ENCODE measurements at places on chromosomes 3 and 15. TPM values are rescaled to one million over a fixed set of nuclear protein-coding genes. Genes with fewer than 3 reads are reported as not detected.

The NR1I2 gene
- not detected for total RNA-seq

The CD47 gene
- 15.9 TPM for total RNA-seq

The EIF2A gene
- 203 TPM for total RNA-seq

The CLDN18 gene
- total RNA-seq, result 1,096 TPM

The SLC12A1 gene
- not detected for total RNA-seq

The RASL12 gene
- total RNA-seq, result 27.7 TPM

The SLC22A13 gene
- not detected for total RNA-seq

- DNase-seq, result no peak
- H3K27ac ChIP-seq, result peak overlapping the region; percentile 97
- H3K4me3 ChIP-seq, result no peak overlapping the region
- peaks cover 12% of the 10 kb centered on the region for H3K36me3 ChIP-seq
- H3K27me3 ChIP-seq, result no peaks in the 10 kb centered on the region
Observed at GRCh38 chr15:40040770-40041169, 1.8 kb upstream of the SRP14 start.

GRCh38 chr3:168574455-168575158, 478.9 kb upstream of the GOLIM4 start:
- H3K4me1 ChIP-seq, result no peaks in the 10 kb centered on the region
- no peaks in the 10 kb centered on the region for H3K36me3 ChIP-seq
- no peaks in the 10 kb centered on the region for H3K27me3 ChIP-seq
- no peak for DNase-seq
- no peak overlapping the region for H3K27ac ChIP-seq

GRCh38 chr3:27681249-27681748, 40.8 kb downstream of the EOMES start:
- no peaks in the 10 kb centered on the region for H3K36me3 ChIP-seq
- H3K4me3 ChIP-seq, result no peak overlapping the region
- DNase-seq, result no peak
- peaks cover 12% of the 10 kb centered on the region for H3K4me1 ChIP-seq
- H3K27ac ChIP-seq, result no peak overlapping the region

GRCh38 chr3:26064297-26064696, 274.4 kb downstream of the OXSM start:
- no peaks in the 10 kb centered on the region for H3K27me3 ChIP-seq
- H3K27ac ChIP-seq, result no peak overlapping the region
- DNase-seq, result no peak
- peaks cover 6% of the 10 kb centered on the region for H3K4me1 ChIP-seq
- no peak overlapping the region for H3K4me3 ChIP-seq
- H3K36me3 ChIP-seq, result no peaks in the 10 kb centered on the region

DNA sequence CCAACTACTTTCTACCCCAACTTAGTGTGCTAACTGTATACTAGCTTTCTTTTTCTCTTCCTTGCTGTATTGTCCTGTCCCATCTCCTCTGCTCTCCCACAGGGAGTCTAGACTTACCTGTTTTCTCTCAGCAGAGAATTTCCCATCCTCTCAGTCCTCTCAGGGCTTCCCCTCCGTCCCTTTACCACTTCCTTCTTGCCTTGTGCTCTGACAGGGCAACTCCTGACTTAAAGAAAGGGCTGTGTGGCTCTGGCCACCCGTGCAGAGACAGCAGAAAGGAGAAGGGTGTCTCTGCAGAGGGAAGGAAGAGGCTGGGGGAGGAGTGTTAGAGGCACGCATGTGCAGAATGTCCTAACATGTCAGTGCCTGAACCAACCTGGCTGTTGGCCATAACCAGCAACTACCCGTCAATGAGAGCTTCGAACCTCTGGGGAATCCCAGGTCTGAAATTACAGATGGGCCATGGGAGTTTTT, at the start of gene GCSAM:
TSS of gene GCSAM (minus strand) at position 274 of the 474 bp plus-strand sequence. CDS start at position 146, 128 bp downstream.
- peak within 1 kb of the TSS; percentile 44 for H3K27ac ChIP-seq
- no peak within 1 kb of the TSS for H3K4me3 ChIP-seq
- H3K27me3 ChIP-seq, result no peaks in the 10 kb centered on the region
- no peak for DNase-seq

DNA sequence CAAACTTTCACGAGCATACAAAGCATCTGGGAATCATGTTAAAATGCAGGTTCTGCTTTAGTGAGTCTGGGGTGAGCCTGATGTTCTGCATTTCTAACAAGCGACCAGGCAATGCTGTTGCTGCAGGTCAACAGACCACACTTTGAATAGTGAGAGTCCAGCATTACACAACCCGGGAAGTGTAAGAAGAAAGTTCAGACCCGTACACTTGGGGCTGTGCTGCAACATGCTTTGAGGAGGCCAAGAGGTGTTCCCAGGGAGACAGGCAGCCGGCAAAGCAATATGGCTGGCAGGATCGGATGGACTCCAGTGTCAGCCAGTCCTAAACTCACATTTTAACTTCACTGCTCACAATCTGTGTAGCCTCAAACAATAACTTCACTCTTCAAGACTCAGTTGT, 134.2 kb downstream of the LIPC start:
- no peaks in the 10 kb centered on the region for H3K4me1 ChIP-seq
- H3K4me3 ChIP-seq, result no peak overlapping the region
- no peaks in the 10 kb centered on the region for H3K27me3 ChIP-seq
- H3K27ac ChIP-seq, result no peak overlapping the region
- no peak for DNase-seq

GRCh38 chr3:53940623-53941022, 49.0 kb upstream of the SELENOK start:
- no peak overlapping the region for H3K27ac ChIP-seq
- H3K4me1 ChIP-seq, result no peaks in the 10 kb centered on the region
- DNase-seq, result no peak
- no peak overlapping the region for H3K4me3 ChIP-seq

DNA sequence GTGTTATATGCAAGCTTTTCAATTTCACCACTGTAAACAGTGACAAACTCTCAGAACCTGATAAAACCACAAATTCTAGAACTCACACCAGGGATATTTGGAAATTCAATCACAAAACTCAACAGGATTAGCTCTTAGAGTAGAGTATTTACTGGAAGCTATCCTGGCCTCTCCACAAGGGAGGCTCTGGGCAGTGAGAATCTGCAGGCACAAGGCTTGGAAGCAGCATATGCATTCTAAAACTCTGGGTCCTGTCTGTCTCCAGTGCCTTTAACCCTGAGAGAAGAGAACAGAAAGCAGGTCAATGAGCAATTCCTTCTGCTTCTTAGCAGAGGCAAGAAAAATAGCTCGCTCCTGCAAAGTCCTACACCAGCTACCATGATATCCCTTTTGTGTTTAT, 23.4 kb downstream of the PLSCR4 start:
- H3K36me3 ChIP-seq, result no peaks in the 10 kb centered on the region
- no peak for DNase-seq
- H3K27ac ChIP-seq, result peak overlapping the region; percentile 17
- H3K4me1 ChIP-seq, result peaks cover 32% of the 10 kb centered on the region
- no peaks in the 10 kb centered on the region for H3K27me3 ChIP-seq

GRCh38 chr15:39629906-39630305, 49.0 kb downstream of the THBS1 start:
- peak overlapping the region; percentile 35 for H3K27ac ChIP-seq
- peaks cover 15% of the 10 kb centered on the region for H3K4me1 ChIP-seq
- H3K4me3 ChIP-seq, result no peak overlapping the region

GRCh38 chr3:186124592-186124991, 15.7 kb upstream of the ETV5 start:
- peak overlapping the region; percentile 28 for H3K27ac ChIP-seq
- peaks cover 25% of the 10 kb centered on the region for H3K4me1 ChIP-seq
- H3K27me3 ChIP-seq, result no peaks in the 10 kb centered on the region
- DNase-seq, result peak; percentile 70

DNA sequence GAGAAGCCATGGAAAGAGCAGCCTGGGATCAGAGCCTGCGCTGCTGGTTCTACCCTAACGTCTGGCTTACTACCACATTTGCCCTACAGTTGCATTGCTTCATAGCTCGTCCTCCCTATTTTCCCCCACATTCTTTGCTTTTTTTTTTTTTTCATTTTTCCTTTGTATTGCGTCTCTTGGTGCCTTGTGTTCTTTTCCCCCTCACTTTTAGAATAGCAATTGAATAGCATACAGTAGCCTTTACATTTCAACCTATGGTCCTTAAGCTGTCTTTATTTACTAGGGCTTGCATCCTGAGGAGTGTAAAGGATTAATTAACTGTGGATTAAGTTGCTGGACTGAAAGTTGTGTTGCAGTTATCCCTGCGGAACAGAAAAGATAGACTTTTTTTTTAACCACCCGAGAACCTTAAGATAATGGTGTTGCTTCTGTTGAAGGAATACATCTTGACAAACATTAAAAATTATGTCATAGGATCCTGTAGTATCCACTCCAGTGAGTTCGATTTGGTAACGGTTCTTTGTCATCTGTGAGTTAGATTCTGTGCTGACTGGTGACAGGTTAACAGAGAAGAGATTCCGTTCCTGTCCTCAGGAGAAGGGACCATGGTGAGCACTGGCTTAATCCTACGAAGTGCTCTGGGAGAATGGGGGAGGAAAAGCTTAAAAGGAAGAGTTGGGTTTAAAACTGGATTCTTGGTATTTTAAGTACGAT, 417.4 kb upstream of the NAALADL2 start:
- peaks cover 36% of the 10 kb centered on the region for H3K4me1 ChIP-seq
- H3K36me3 ChIP-seq, result no peaks in the 10 kb centered on the region
- peaks cover 5% of the 10 kb centered on the region for H3K27me3 ChIP-seq
- no peak for DNase-seq
- H3K27ac ChIP-seq, result peak overlapping the region; percentile 98

- H3K4me1 ChIP-seq, result peaks cover 24% of the 10 kb centered on the region
- no peaks in the 10 kb centered on the region for H3K36me3 ChIP-seq
- DNase-seq, result no peak
- H3K27ac ChIP-seq, result no peak overlapping the region
Observed at GRCh38 chr15:101203607-101204189, 48.1 kb downstream of the CHSY1 start.

- no peak for DNase-seq
- no peak overlapping the region for H3K4me3 ChIP-seq
- no peaks in the 10 kb centered on the region for H3K4me1 ChIP-seq
- no peaks in the 10 kb centered on the region for H3K27me3 ChIP-seq
- H3K27ac ChIP-seq, result no peak overlapping the region
Observed at GRCh38 chr3:13513051-13513912, 33.2 kb downstream of the HDAC11 start.

DNA sequence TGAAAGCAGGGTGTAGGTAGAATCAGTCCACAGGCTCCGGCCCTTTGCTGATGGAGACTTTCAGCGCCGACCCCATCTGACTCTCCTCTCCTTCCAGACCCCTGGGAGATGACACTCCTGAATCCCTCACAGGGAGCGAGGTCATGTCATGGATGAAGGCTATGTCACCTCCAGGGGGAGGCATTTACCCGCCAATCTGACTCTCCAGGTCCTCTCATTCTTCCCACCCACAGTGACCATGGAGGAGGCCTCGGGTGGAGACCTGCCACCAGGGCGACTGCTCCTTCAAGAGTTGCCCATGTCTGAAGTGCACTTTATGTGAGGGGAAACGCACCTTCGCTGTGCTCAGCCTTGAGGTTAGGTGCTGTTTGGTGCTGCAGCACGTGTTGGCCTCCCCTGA, 112.7 kb downstream of the KLF13 start:
- DNase-seq, result no peak
- peaks cover 44% of the 10 kb centered on the region for H3K4me1 ChIP-seq
- H3K27ac ChIP-seq, result no peak overlapping the region
- H3K36me3 ChIP-seq, result no peaks in the 10 kb centered on the region

DNA sequence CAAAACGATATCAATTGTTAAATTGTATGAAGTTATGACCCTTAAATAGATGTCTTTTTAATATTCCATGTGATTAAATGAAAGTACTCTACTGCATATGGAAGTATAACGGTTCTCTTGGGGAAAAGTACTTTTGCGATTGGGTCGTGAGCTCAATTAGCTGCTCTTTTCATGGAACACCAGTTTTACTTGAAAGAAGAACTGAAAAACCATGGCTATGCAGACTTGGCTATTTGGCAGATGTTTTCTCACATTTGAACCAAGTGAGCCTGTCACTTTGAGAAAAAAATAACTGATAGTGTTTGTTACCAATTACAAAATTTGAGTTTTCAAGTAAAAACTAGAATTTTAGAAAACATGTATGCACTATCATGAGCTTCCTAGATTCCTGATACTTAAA, 5.9 kb upstream of the INAFM2 start:
- H3K27ac ChIP-seq, result no peak overlapping the region
- H3K4me1 ChIP-seq, result peaks cover 22% of the 10 kb centered on the region
- DNase-seq, result no peak
- no peaks in the 10 kb centered on the region for H3K36me3 ChIP-seq

DNA sequence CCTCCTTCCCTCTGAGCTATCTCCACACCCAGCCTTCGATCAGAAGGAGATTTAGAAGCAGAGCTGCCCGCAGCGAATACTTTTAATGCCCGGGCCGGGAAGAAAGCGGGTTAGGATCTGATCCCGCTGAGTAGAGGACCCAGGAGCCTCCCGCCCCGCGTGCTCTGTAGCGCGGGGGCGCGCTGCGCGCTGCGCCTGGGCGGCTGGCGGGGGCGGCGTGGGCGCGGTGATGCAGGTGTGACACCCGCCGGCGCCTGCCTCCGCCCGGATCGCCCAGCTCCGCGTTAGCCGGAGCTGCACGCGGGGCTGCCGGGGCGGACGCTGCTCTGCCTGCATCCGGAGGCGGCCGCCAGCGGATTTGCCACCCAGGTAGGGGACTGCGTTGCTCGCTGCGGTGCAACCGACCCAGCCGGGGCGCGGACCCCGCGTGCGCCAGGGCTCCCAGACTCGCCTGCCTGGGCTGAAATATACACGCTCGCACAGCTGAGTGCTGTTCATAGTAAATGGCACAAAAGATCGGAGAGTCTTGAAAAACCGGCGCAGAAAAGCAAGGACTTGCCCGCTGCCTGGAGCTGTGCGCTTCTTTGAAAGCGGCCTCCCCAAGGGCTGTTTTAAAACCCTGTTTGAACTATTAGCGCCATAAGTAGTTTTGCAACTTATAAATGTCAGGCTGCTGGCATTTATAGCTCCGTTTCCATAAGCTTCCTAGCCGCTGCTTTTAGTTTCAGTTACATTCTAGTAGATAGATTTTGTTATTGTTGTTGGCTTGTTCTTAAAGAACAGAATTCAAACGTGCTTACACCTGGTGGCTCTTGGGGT, at the start of gene SV2B:
TSS of gene SV2B (plus strand) at position 263 of the 819 bp plus-strand sequence. CDS start 126,007 bp downstream, outside the sequence.
- no peaks in the 10 kb centered on the region for H3K27me3 ChIP-seq
- no peaks in the 10 kb centered on the region for H3K36me3 ChIP-seq
- H3K27ac ChIP-seq, result no peak within 1 kb of the TSS
- H3K4me1 ChIP-seq, result peaks cover 20% of the 10 kb centered on the region

- peaks cover 93% of the 10 kb centered on the region for H3K4me1 ChIP-seq
- no peak overlapping the region for H3K4me3 ChIP-seq
- no peak overlapping the region for H3K27ac ChIP-seq
- no peak for DNase-seq
- H3K27me3 ChIP-seq, result no peaks in the 10 kb centered on the region
- H3K36me3 ChIP-seq, result peaks cover 5% of the 10 kb centered on the region
Observed at GRCh38 chr3:141432904-141433303, 53.9 kb upstream of the RASA2 start.

GRCh38 chr15:36428102-36428845, 151.2 kb upstream of the CDIN1 start:
- no peak for DNase-seq
- H3K27ac ChIP-seq, result no peak overlapping the region
- H3K4me1 ChIP-seq, result no peaks in the 10 kb centered on the region
- H3K36me3 ChIP-seq, result no peaks in the 10 kb centered on the region
- H3K4me3 ChIP-seq, result no peak overlapping the region
- no peaks in the 10 kb centered on the region for H3K27me3 ChIP-seq

- no peak for DNase-seq
- H3K36me3 ChIP-seq, result no peaks in the 10 kb centered on the region
- H3K27ac ChIP-seq, result no peak overlapping the region
- H3K4me1 ChIP-seq, result no peaks in the 10 kb centered on the region
- no peaks in the 10 kb centered on the region for H3K27me3 ChIP-seq
Observed at GRCh38 chr3:140316868-140317400, 360.9 kb upstream of the TRIM42 start.

GRCh38 chr15:74174958-74175253, 1.4 kb downstream of the ISLR start:
- DNase-seq, result no peak
- peak overlapping the region; percentile 78 for H3K27ac ChIP-seq
- H3K4me3 ChIP-seq, result peak overlapping the region; percentile 36
- peaks cover 12% of the 10 kb centered on the region for H3K4me1 ChIP-seq
- peaks cover 3% of the 10 kb centered on the region for H3K27me3 ChIP-seq
